ENCODE measurements at places on chromosomes 3 and 15.

DNA sequence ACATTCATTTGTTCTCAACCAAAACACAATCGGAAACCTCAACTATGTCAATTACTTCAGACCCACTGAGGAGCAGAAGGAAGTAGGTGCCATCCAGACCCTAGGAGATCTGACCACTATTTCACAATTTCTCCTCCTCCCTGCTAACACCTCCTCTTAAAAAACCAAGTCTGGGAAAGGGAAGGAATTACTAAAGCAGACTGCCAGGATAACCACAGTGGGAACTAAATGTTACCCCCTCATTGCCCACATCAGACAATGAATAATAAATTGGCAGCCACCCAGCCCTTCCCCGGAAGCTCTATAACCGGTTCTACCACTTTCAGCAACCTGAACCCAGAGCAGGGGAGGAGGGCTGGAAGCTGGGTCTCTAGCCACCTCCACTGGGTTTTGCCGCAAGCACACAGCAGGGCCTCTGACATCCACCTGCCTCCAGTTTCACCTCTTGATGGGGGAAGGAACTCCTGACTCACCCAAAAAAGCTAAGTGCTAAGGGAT is 17.6 kb downstream of the C15orf62 start:
- no peak for DNase-seq

DNA sequence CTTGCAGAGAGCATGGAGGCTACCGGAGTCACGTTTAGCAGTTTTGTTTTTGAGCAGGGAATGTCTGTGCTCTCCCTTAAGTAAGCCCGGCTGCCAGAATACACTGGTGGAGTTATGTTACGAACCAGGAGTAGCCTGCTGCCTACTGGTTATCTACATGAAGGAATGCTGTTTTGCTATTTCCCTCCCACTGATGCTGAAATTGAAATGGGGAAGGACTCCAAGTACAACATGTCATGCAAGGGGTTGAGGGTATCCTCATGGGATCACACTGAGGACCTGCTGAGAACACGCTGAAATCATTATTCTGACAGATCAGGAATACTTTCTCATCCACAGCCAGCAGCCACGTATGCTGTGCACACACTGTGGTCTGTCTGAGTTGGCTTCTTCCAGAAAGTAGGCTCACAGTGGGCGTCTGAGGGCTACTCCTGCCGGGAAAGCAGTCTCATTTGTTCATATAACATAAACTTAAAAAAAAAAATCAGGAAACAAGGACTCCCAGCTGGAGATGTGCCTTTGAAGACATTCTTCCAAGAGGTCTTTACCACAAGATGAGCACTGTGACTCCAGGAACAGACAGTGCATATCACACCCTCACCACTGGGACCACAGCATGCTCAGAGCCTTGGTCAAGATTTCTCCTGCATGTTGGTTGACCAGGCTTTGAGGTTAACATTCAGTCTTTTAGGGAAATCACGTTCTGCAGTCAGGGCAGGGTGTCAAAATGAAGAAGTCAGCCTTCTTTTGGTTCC is 300.4 kb upstream of the RASGRP1 start:
- DNase-seq: no peak

DNA sequence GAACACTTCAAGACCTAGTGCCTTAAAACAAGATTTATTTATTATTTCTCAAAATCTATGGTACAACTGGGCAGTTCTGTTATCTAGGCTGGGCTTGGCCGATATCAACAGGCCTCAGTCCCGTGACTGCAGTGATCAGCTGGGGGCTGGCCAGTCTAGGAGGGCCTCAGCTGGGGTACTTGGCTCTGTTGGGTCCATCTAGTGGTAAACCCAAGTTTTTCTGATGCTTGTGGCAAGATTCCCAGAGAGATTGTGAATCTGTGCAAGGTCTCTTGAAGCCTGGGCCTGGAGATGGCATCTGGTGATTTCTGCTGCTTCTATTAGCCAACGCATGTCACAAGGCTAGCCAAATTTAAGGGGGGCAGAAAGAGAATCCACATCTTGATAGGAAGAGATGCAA is 482.4 kb upstream of the SGO1 start:
- no peak for DNase-seq

GRCh38 chr3:84959470-84960271 is 882 bp downstream of the CADM2 start:
- no peak for DNase-seq

- DNase-seq: no peak
Observed at GRCh38 chr15:96254173-96254572, 76.3 kb upstream of the NR2F2 start.

DNA sequence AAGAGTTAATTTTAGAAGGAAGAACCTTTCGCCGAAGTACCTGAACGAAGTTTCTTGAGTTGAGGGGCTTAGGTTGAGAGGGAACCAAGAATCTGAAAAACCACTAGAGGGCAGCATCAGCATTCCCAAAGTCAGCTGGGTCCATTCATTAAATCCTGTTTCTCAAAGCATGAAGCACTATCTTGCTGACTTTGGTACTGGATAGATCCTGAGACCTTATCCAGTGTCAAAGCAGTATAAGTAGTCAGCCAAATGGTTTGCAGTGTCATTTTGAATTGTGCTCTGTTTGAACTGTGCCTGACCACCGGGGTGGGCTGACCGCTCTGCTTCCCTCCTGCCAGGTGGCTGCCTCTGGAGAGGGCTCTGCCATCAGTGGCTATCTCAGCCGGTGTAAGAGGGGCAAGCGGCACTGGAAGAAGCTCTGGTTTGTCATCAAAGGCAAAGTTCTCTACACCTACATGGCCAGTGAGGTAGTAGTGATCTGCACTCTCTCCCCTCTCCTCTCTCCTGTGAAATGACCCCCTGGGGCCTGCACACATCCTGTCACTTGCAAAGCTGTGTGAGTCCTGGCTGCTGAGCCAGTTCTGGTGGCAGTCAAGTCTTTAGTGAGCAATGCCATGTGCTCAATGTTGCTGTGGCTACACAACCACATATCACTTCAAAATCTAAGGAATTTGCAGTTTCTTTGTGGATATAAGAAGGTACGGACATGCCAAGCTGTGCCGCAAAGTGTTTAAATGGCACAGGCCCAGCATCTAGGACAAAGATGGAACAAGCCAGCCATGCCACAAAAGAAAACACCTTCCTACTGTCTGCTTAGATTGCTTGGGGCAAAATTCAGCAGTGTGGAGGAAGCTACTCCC is 21.4 kb upstream of the NR2C2 start:
- no peak for DNase-seq

DNA sequence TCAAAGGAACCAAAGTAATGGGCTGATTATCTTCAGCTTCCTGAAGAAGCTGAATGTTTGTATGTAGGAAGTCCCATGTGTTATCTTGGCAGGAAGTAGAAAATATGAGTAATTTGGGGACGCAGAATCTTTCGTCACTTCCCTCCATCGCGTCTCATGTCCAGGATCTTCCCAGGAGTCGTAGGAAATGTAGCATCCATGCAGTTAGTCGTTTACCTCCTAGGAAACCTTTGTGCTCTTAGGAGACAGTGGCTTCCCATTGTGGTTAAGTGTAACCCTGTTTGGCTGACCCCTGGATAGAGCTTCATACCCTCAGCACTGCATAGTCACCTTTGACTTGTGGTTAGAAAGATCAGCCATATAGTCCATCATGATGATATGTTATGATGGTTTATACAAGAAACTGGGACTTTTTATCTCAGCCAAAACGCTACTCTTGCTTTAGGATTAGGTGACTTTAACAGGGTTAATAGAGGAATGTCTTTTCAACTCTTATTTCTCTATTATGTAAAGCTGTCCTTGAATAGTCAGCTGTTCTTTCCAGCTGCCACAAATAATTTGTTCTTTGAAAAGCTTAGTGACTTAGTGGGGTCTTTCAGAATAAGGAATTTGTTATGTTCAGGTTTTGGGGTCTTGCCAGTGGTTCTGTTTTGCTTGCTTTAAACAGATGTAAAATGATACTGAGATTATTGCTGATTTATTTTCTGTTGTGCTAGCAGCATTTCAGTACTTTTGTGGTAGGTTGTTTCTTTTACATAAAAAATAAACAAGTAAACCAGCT is 92.2 kb downstream of the KLHL25 start:
- DNase-seq: no peak

DNA sequence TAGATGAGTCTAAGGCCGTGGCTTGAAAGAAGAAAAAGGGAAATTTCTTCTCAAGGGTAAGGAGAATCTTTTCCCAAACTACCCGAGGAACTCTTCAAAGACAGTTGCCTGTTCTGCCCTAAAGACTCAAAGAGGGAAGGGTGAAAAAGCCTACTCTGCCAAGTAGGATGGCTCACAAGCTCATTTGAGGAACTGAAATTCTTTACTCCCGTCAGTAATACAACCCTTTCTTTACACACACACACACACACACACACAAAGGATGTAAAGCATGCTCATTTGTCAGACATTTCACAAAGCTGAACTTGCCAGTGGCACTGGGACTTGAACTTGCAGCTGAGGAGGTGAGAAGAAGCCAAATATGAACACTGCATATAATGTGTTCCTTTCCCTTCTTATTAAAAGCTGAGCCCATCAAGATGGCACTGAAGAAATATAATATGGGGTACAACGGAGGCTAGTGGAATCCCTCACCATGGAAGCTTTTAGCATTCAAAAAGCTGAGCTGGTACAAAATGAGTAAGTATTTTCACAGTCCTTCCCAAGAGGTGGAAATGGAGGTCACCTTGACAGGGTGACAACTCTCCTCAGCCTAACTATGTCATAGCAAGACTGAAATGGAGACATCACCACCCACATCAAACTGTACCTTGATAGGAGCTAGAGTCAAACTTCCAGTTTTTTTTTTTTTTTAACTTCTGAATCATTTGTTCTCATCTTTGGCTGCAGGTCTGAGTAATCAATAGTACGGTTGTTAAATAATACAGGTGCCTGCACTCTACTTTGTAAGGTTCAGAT is 57.6 kb downstream of the TAFA4 start:
- no peak for DNase-seq

DNA sequence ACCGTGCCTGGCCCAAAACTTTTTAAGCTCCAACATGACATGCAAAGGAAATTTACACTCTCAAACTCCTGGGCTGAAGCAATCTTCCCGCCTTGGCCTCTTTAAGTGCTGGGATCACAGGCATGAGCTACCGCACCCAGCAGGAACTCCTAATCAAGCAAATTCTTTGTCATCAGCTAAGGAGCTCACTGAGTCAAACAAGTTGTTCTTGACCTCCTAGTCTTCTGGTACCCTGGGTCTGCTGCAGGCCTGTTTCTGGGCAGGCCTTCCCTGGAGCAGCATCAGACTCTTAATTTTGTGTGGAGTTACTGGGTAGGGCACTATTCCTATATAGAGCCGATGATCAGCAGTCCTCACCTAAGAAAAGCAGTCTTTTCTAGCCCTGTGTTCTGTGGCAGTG is 68.4 kb upstream of the FLNB start:
- no peak for DNase-seq

DNA sequence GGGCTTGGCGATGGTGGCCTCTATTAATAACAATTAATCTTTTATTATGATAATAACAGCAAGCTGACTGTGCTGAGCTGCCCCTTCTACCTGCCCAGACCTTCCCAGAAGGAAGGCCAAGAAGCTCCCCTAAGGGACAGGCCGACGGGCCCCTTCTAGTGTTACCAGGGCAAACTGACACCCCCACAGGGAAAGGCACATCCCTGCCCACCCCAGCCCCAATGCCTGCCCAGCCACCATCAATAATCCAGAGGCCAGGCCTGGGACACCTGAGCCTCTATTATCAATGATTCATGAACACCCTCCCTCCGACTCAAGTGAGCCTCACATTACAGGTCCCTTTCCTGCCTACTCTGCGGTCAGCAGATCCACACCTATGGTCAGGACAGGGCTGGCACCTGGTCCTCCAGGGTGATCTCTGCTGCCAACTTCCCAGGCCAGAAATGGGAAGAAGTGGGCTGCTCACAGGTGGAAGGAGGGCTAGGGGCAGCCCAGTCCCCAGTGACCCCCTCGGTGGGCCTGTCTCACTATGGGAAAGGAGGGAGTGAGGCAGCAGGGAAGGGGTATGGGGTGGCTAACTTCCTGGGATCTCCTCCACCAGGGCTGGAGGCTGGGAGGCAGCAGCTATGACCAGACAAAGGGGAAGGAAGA is 1.8 kb downstream of the TWF2 start:
- no peak for DNase-seq

GRCh38 chr3:155462672-155463071 is 169.2 kb upstream of the STRIT1 start:
- no peak for DNase-seq

GRCh38 chr3:135740211-135740610 is 225.3 kb upstream of the PPP2R3A start:
- no peak for DNase-seq

DNA sequence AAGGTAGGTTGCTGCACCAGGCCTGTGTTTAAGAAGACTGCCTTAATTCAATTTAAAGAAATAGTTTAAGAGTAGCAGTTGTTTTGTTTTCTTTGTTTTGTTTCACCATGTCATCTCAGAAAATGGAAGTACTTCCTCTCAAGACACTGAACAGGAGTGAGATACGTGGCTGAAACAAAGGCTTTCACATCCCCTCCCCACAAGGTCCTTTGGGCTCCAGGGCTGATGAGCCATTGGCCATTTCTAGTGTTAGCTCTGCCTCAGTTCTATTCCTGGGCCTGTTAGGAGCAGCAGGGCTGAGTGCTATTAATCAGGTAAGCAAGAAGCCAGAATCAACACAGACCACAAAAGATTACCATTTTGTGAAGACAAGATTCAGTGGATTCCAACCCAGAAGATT is 132.8 kb downstream of the KCNAB1 start:
- DNase-seq: no peak

- DNase-seq: no peak
Observed at GRCh38 chr3:118537454-118537853, 497.2 kb downstream of the IGSF11 start.

- DNase-seq: no peak
Observed at GRCh38 chr15:93072011-93072410, 17.0 kb downstream of the RGMA start.

- no peak for DNase-seq
Observed at GRCh38 chr15:63418811-63419210, 37.2 kb upstream of the CA12 start.

DNA sequence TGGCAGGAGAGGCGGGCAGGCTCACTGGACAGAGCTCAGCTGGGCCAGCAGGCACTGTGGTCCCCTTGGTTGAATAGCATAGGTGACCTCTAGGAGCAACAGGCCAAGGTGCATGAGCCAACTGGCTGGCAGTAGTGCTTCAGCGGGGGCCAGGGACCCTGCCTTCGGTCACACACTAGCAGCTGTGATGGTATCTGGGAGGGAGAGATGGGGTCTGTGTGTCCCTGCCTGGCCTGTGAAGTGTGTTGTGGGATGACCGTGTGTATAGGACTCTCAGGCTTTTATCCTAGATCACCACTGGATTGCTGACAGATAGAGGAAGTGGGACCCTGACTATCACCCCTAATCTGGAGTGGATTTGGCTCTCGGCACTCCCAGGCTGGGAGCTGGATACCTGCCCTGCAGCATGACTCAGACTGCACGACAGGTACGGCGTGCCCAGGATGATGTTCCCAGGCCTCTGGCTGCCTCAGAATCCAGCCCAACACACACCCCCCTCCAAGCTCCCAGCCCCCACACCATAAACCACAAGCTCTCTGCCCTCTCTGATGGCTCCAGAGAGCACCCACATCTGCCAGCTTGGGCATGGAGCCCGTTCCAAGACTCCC is 7.8 kb downstream of the RPS17 start:
- no peak for DNase-seq

- no peak for DNase-seq
Observed at GRCh38 chr15:25091421-25092158, 136.8 kb downstream of the SNRPN start.

GRCh38 chr3:193344486-193344885 is 34.1 kb downstream of the ATP13A5 start:
- DNase-seq: no peak

Measured in GM12878 (cell line).